ENCODE measurements at places on chromosomes 1 and 21. TPM values are rescaled to one million over a fixed set of nuclear protein-coding genes. Genes with fewer than 3 reads are reported as not detected.

DNA sequence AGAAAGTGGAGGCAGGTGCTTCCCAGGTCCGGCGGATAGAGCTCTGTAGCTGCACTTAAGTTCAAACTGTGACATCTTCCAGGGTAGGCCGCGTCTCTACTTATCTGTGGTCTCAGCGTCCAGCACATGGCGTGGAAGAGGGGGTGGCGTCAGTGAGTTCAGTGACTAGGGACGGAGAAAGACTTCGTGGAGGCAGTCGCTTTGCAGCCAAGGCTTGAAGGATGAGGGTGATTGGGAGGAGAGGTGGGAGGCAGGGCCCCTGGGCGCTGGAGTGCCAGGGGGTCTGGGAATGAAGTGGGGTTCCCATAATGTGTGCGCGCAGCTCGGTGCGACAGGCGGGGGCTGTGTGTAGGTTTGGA is 444 bp upstream of the AGO1 start:
- no peaks in the 10 kb centered on the region for H3K4me1 ChIP-seq
- H3K36me3 ChIP-seq = no peaks in the 10 kb centered on the region
- peak overlapping the region; percentile 75 for H3K4me3 ChIP-seq
- peak overlapping the region; percentile 71 for H3K27ac ChIP-seq
- no peaks in the 10 kb centered on the region for H3K27me3 ChIP-seq

- no peaks in the 10 kb centered on the region for H3K4me1 ChIP-seq
- no peak overlapping the region for H3K27ac ChIP-seq
- no peak for DNase-seq
- H3K27me3 ChIP-seq = no peaks in the 10 kb centered on the region
- H3K36me3 ChIP-seq = no peaks in the 10 kb centered on the region
- no peak overlapping the region for H3K4me3 ChIP-seq
These were observed 51.5 kb upstream of the TNFSF4 start for GRCh38 chr1:173258479-173259264.

DNA sequence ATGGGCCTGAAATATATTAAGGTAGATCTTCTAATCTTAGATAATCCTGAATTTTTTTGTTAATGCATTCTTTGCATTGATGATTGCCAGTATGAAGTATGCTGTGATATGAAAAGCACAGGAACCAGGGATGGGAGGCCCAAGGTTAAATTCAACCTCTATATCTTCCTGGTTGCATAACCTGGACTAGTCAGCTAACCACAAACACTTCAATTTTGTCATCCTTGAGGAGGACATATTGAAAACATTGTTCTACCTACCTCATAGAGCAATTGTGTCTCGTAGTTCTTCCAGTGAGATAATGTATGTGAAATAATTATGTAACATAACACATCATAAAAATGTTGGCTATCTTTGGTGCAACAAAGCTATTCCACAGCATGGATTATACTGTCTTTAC is 25.6 kb downstream of the PDC start:
- no peak overlapping the region for H3K27ac ChIP-seq
- no peaks in the 10 kb centered on the region for H3K4me1 ChIP-seq
- H3K36me3 ChIP-seq = no peaks in the 10 kb centered on the region
- no peaks in the 10 kb centered on the region for H3K27me3 ChIP-seq
- no peak for DNase-seq

- H3K36me3 ChIP-seq = no peaks in the 10 kb centered on the region
- peak; percentile 86 for DNase-seq
- peak within 1 kb of the TSS; percentile 86 for H3K4me3 ChIP-seq
- peaks cover 10% of the 10 kb centered on the region for H3K4me1 ChIP-seq
- H3K27me3 ChIP-seq = no peaks in the 10 kb centered on the region
- H3K27ac ChIP-seq = peak within 1 kb of the TSS; percentile 90
These were observed at the start of gene VAMP3 for GRCh38 chr1:7770997-7771822. VAMP3 (plus strand) TSS chr1:7771296; CDS start chr1:7771384, 88 bp downstream.

SPRR2A gene
- total RNA-seq = not detected

DENND2D gene
- total RNA-seq = 2.3 TPM

GRCh38 chr1:6336776-6337622 is 56.6 kb downstream of the ACOT7 start:
- no peak overlapping the region for H3K27ac ChIP-seq
- H3K27me3 ChIP-seq = no peaks in the 10 kb centered on the region
- DNase-seq = no peak
- H3K36me3 ChIP-seq = no peaks in the 10 kb centered on the region

MX1 gene
- 36.8 TPM for total RNA-seq

- H3K4me3 ChIP-seq = no peak overlapping the region
- no peaks in the 10 kb centered on the region for H3K27me3 ChIP-seq
- DNase-seq = no peak
- H3K4me1 ChIP-seq = no peaks in the 10 kb centered on the region
- no peak overlapping the region for H3K27ac ChIP-seq
- no peaks in the 10 kb centered on the region for H3K36me3 ChIP-seq
These were observed 12.9 kb upstream of the DISC1 start for GRCh38 chr1:231613419-231614349.

DNA sequence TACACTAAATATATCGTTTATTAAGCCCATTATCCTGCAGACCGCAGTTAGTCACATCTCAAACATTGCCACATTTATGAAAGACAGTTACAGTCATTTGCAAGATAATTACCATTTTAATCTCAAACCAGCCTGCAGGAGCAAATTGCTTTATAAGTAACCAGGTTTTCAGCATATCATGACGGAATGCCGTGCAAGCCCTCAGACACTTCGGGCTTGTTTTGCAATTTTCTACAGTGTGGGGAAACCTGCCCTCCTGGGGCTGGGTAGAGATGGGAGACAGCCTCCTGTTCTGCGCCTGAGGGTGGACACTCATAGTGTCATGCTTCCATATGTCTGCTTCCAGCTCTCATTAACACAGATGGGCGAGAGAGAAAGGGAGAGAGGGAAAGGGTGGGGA is 563.9 kb downstream of the NPHP4 start:
- no peaks in the 10 kb centered on the region for H3K36me3 ChIP-seq
- H3K27ac ChIP-seq = no peak overlapping the region
- no peak overlapping the region for H3K4me3 ChIP-seq
- H3K4me1 ChIP-seq = no peaks in the 10 kb centered on the region
- H3K27me3 ChIP-seq = no peaks in the 10 kb centered on the region

SHISAL2A gene
- total RNA-seq = 0.49 TPM

GRCh38 chr1:156927215-156928042 is 7.0 kb downstream of the LRRC71 start:
- H3K27ac ChIP-seq = no peak overlapping the region
- no peaks in the 10 kb centered on the region for H3K4me1 ChIP-seq
- H3K36me3 ChIP-seq = no peaks in the 10 kb centered on the region
- H3K4me3 ChIP-seq = no peak overlapping the region
- peak; percentile 68 for DNase-seq

POU3F1 gene
- total RNA-seq = not detected

DNA sequence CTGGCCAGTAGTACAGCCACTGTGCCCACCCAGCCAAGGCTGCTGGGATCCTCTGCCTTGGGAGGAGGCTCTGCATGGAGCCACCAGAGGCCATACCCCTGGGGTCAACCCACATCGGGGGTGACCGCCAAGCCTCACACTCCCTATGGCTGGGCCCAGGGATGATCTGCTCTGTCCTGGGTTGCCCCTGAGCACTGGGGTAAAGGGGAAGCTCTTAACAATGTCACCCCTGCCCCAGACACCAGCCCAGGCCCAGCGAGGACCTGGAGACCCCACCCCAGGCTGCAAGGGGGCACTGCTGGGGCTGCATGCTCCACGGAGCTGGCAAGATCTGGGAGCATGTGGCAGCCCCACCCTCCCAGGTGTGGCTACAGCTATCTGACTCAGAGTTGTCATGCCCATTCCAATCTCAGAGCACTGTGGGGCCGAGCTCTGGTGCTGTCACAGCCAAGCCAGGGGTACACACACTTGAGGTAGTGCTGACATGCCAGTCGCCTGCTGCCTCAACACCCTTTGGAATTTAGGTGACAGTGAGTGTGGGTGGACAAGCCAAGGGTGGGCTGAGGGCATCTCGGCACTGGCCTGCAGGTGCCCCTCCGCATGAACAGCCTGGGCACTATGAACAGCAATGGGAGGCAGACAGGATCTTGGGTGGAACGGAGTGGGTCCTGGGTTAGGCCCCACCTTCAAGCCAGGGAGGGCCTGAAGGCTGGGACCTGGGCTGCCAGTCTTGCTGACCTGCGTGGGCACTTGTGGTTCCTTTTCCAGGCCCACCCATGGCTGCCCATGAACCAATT is 427.7 kb downstream of the LRRIQ3 start:
- H3K4me1 ChIP-seq = no peaks in the 10 kb centered on the region
- H3K4me3 ChIP-seq = no peak overlapping the region
- H3K36me3 ChIP-seq = no peaks in the 10 kb centered on the region
- no peaks in the 10 kb centered on the region for H3K27me3 ChIP-seq

C1orf53 gene
- total RNA-seq = not detected

GRCh38 chr1:246092136-246092535 is 414.9 kb downstream of the SMYD3 start:
- no peaks in the 10 kb centered on the region for H3K27me3 ChIP-seq
- H3K4me3 ChIP-seq = no peak overlapping the region
- DNase-seq = no peak
- H3K36me3 ChIP-seq = no peaks in the 10 kb centered on the region
- no peaks in the 10 kb centered on the region for H3K4me1 ChIP-seq
- no peak overlapping the region for H3K27ac ChIP-seq

WLS gene
- 52.0 TPM for total RNA-seq

- H3K27ac ChIP-seq = peak overlapping the region; percentile 41
- DNase-seq = no peak
- no peaks in the 10 kb centered on the region for H3K4me1 ChIP-seq
These were observed 35.5 kb downstream of the CDC14A start for GRCh38 chr1:100387657-100388350.

- H3K4me3 ChIP-seq = no peak overlapping the region
- H3K27ac ChIP-seq = no peak overlapping the region
- DNase-seq = no peak
- H3K4me1 ChIP-seq = no peaks in the 10 kb centered on the region
- H3K27me3 ChIP-seq = no peaks in the 10 kb centered on the region
- no peaks in the 10 kb centered on the region for H3K36me3 ChIP-seq
These were observed 142.4 kb downstream of the GLUL start for GRCh38 chr1:182249201-182249676.

GRCh38 chr1:64290420-64290819 is 87.0 kb downstream of the UBE2U start:
- no peaks in the 10 kb centered on the region for H3K4me1 ChIP-seq
- H3K27me3 ChIP-seq = no peaks in the 10 kb centered on the region

FCER1G gene
- total RNA-seq = 39.4 TPM

CA6 gene
- total RNA-seq = not detected

- no peak for DNase-seq
- H3K4me1 ChIP-seq = no peaks in the 10 kb centered on the region
- H3K4me3 ChIP-seq = no peak overlapping the region
- H3K27ac ChIP-seq = no peak overlapping the region
- H3K27me3 ChIP-seq = no peaks in the 10 kb centered on the region
These were observed 13.8 kb downstream of the LRRC39 start for GRCh38 chr1:100164216-100164615.

GRCh38 chr1:156143765-156144489 is 9.5 kb upstream of the SEMA4A start:
- no peaks in the 10 kb centered on the region for H3K27me3 ChIP-seq
- no peaks in the 10 kb centered on the region for H3K36me3 ChIP-seq
- H3K27ac ChIP-seq = peak overlapping the region; percentile 65
- peak; percentile 62 for DNase-seq
- H3K4me3 ChIP-seq = no peak overlapping the region

GRCh38 chr21:27321791-27322190 is 354.9 kb upstream of the ADAMTS5 start:
- no peaks in the 10 kb centered on the region for H3K27me3 ChIP-seq
- no peak for DNase-seq
- H3K27ac ChIP-seq = no peak overlapping the region
- no peaks in the 10 kb centered on the region for H3K36me3 ChIP-seq

CYP4A11 gene
- 0.21 TPM for total RNA-seq

DNA sequence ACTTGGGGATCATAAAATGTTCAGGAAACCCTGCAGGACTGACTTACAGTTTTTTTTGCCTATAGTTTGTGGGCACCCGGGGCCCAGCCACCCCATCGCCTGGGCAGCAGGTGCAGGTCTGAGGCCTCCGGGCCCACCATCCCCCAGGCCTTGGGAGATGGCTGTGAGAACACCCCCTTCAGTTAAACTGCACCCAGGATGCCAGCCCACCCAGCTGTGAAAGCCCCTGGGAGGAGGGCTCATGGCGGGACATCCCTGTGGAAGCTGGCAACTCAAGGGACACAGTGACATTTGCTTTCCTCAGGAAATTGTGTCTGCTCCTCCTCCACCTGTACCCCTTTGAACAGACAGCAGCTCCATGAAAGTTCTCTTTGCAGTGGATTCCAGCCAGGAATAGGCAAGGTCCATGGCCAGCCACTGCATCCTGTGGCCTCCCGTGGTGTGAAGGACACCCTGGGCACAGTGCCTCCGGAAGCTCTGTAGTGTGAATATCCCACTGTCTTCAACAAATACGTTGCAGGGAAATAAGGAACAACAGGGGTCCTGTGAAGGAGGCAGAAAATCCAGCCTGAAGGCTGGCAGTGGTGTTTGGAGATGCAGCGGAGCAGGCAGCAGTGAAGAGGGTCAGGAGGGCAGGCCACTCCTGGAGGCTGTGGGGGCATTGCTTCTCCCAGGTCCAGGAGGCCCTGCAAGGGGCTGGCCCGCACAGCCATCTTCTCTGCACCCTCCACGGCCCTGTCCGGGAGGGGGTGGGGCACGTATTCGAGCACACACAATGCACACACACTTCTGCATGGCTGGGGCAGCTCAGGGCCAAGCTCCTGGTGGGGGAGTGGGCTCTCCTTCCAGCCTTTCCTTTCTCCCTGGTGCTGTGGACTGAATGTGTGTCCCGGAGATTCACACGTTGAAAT is 2.1 kb upstream of the OBSCN start:
- H3K4me3 ChIP-seq = no peak overlapping the region
- no peak for DNase-seq
- H3K36me3 ChIP-seq = no peaks in the 10 kb centered on the region
- H3K4me1 ChIP-seq = no peaks in the 10 kb centered on the region
- no peak overlapping the region for H3K27ac ChIP-seq
- no peaks in the 10 kb centered on the region for H3K27me3 ChIP-seq

GRCh38 chr1:100400404-100400803 is 48.1 kb downstream of the CDC14A start:
- no peak for DNase-seq
- no peak overlapping the region for H3K4me3 ChIP-seq
- no peaks in the 10 kb centered on the region for H3K27me3 ChIP-seq
- peaks cover 1% of the 10 kb centered on the region for H3K36me3 ChIP-seq

- no peaks in the 10 kb centered on the region for H3K4me1 ChIP-seq
- no peaks in the 10 kb centered on the region for H3K36me3 ChIP-seq
- no peak for DNase-seq
- H3K4me3 ChIP-seq = no peak overlapping the region
- H3K27ac ChIP-seq = no peak overlapping the region
- H3K27me3 ChIP-seq = no peaks in the 10 kb centered on the region
These were observed 94.4 kb upstream of the COL6A1 start for GRCh38 chr21:45887120-45887611.

DISP3 gene
- not detected for total RNA-seq

- H3K36me3 ChIP-seq = no peaks in the 10 kb centered on the region
- no peak overlapping the region for H3K27ac ChIP-seq
- no peak overlapping the region for H3K4me3 ChIP-seq
- no peak for DNase-seq
These were observed 37.1 kb upstream of the CLSTN1 start for GRCh38 chr1:9860887-9861286.

ERICH3 gene
- total RNA-seq = under 0.01 TPM

DNA sequence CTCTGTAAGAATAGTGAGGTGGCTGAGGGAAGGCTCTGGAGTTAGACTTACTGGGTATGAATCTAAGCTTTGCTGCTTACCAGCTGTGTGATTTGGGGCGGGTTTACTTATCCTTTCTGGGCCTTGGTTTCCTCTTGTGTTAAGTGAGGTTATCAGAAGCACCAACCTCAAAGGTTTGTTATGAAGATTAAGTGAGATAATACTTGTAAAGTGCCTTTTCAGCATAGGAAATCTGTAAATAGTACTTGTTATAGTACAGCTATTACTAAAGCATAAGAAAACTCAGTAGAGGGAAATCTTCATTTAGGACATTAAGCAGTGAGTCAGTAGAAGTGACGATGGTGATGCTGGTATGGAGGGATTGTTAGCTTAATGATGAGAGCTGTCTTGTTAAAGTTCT is 12.1 kb downstream of the HHAT start:
- no peak for DNase-seq
- H3K4me3 ChIP-seq = no peak overlapping the region
- H3K27me3 ChIP-seq = no peaks in the 10 kb centered on the region

Data from uterus (tissue), 4 donors.